Type B pancreatic cell (in vitro differentiated cells): ENCODE measurements at places on chromosomes 5 and 9.

- H3K4me1 ChIP-seq = no peaks in the 10 kb centered on the region
- no peaks in the 10 kb centered on the region for H3K27me3 ChIP-seq
- DNase-seq = no peak
Observed at GRCh38 chr5:140795259-140795641, 598 bp downstream of the PCDHA2 start.

GRCh38 chr9:7145361-7146069, 387.7 kb downstream of the KDM4C start:
- peak overlapping the region; percentile 14 for H3K27ac ChIP-seq
- H3K27me3 ChIP-seq = no peaks in the 10 kb centered on the region
- no peak overlapping the region for H3K4me3 ChIP-seq
- peaks cover 20% of the 10 kb centered on the region for H3K4me1 ChIP-seq
- H3K36me3 ChIP-seq = no peaks in the 10 kb centered on the region

DNA sequence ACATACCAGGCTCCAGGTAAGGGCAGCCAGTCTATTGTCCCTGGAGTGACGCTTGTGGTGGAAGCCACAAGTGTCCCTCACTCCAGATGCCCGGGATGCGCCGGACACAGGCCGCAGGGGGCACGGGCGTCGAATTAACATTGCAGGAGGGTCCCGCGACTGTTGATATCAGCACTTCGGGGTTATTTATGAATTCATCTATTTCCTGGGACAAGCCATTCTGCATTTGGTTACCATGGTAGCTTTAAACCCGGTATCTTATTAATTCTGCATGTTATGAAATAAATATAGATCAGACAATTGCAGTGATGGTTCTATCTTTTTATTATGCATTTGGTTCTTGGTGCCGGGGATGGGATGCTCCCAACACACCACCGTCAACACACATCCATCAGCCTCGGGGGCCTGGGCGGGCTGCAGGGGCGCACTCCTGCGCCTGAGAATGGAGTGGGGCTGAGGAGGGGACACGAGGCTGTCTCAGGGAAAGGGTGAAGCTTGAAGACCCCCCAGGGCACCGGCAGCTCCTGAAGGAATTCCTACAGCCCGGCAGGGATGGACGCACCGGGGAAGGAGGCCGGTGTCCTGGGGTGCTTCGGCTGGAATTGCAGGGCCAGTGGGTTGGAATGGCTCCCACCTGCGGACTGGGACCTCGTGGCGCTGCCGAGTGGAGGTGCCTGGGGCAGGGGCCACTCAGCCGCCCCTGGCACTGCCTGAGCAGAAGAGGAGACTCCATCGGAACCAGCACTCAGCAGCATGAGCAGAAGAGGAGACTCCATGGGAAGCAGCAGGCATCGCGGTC, 17.7 kb upstream of the TMEM250 start:
- peak overlapping the region; percentile 52 for H3K4me3 ChIP-seq
- no peak overlapping the region for H3K27ac ChIP-seq
- no peak for DNase-seq

DNA sequence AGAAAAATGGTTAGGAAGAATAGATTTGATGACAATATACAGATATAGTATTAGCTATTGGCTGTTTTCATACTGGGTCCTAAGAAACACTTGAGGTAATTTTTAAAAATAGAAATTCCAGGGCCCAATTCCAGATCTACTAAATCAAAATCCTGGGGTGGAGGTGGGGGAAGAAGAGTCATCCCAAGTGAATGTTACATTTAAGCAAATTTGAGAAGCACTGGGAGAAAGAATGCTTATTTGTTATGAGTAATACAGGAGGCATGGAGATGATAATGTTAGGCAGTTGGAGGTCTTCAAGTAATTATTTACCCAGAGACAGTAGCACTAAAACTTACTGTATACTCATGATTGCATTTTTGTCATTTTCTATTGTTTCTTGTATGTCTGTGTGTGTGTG, 93.0 kb upstream of the DAB2 start:
- H3K4me1 ChIP-seq = peaks cover 19% of the 10 kb centered on the region
- H3K36me3 ChIP-seq = no peaks in the 10 kb centered on the region
- no peak overlapping the region for H3K4me3 ChIP-seq
- H3K27ac ChIP-seq = no peak overlapping the region

DNA sequence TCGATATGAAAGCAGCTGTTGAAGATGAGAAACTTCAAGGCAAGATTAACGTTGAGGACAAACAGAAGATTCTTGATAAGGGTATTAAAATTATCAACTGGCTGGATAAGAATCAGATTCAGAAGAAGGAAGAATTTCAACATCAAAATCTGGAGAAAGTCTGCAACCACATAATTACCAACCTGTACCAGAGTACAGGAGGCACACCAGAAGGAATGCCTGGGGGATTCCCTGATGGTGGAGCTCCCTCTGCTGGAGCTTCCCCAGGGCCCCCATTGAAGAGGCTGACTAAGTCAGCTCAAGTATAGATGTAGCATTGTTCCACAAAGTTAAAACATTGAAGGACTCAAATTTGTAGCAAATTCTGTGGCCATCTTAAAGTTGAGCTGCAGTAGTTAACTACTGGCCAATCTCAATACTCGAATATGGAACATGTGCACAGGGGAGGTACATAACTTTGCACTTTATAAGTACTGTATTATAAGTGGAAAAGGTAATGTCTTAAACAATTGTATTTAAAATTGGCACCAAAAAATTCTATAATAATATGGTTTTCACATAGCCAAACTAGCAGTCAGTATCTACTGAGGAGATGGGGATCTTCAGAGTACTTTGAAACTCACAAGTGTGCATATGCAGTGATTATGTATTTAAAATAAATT, 237.5 kb downstream of the CHSY3 start:
- no peaks in the 10 kb centered on the region for H3K4me1 ChIP-seq
- no peaks in the 10 kb centered on the region for H3K27me3 ChIP-seq
- H3K36me3 ChIP-seq = no peaks in the 10 kb centered on the region
- no peak overlapping the region for H3K27ac ChIP-seq

- no peaks in the 10 kb centered on the region for H3K36me3 ChIP-seq
- no peak for DNase-seq
- H3K4me1 ChIP-seq = no peaks in the 10 kb centered on the region
- H3K27me3 ChIP-seq = no peaks in the 10 kb centered on the region
Observed at GRCh38 chr5:148202531-148203203, at the start of gene SPINK6. TSS of gene SPINK6 (plus strand) at chr5:148203042. CDS start at chr5:148203097, 55 bp downstream.
